ENCODE measurements at places on chromosomes 2 and 18.

DNA sequence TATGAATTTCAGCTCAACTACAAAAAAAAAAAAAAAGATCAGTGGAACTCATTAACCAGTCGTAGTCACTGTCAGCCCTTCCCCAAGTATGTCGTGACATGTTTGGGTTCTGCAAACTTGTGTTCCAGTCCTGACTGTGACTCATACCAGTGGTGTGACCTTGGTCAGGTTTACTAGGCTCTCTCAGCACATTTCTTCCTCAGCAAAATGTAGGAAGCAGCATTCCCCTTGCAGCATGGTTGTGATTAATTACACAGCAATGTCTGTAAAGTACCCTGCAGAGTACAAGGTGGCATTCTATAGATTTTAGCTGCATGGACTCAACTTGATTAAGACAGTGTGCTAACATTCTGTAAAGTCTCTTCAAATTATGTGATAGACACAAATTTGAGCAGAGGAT is 156.9 kb downstream of the LAMA1 start:
- no peak for DNase-seq

DNA sequence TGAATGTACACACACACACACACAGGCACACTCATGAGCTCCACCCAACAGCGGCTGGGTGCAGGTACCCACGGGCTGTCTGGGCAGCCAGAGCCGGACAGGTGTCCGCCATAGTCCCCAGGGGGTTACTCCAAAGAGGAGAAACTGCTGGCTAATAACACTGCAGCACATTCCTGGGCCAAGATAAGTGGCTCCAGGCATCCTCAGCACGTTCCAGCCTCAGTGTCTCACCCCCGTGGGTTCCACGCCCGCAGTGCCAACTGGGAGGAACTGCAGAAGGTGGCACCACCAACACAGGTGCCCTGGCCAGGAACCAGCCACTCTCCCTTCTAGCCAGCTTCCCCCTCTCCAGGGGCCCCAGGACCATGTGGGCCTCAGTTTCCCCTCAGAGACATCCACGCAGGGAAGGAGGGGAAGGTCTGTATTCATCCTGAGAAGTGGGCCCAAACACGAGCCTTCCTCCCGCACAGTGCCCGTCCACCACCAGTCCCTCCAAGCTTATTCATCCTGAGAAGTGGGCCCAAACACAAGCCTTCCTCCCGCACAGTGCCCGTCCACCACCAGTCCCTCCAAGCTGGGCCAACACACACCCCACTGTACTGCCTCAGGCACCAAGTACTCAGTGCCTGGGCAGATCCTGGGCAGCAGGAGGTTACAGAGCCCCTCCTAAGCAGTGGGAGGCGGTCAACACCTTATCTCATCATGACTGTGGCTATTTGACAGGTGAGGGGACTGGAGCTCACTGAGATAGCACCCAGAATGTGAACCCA is 47.6 kb downstream of the TNS1 start:
- DNase-seq: no peak

GRCh38 chr2:133993160-133993559 is 260.7 kb upstream of the MGAT5 start:
- no peak for DNase-seq

DNA sequence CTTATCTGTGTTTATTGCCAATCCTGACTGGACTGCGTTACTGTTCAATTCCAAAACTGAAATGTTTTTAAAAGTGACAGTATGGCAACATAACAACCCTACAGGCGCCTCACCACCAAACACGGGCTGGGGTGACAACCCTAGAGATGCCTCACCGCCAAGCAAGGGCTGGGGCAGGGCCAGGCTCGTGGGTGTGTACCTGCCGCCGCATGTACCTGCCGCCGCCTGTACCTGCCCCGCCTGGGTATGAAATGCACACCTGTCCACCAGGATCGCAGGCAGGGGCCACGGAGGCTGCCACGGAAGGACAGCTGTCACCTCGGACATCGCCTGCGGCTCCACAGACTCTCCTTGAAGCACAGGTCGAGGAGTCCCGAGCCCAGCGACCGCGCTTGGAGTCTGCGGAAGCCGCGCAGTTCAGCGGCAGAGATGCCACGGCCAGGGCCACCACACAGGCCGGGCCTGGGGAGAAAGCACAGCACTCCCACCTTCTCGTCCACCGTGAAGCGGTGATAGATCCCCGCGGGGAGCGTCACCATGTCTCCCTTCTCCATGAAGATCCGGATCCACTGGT is 18.9 kb downstream of the ADI1 start:
- no peak for DNase-seq

DNA sequence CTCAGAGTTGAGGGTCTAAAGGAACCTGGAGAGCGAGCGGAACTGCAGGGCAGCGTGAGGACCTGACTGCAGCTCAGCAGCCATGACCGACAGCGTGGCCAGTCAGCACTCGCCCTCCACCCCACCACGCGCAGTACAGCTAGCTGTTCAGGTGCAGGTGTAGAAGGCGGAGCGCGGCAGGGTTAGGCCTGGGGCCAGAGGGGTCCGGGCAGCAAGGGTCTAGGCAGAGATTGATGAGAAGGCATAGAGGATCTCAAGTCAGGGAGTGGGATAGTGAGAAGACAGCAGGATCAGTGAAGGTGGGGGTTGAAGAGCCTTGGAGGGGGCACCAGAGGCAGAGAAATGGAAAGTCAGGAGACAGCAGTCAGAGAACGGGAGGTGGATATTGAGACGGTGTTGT is 71.0 kb downstream of the STEAP3 start:
- DNase-seq: no peak

GRCh38 chr2:65320042-65320725 is 92.6 kb downstream of the ACTR2 start:
- no peak for DNase-seq

GRCh38 chr18:76496194-76496890 is 1.3 kb upstream of the ZNF516 start:
- no peak for DNase-seq

DNA sequence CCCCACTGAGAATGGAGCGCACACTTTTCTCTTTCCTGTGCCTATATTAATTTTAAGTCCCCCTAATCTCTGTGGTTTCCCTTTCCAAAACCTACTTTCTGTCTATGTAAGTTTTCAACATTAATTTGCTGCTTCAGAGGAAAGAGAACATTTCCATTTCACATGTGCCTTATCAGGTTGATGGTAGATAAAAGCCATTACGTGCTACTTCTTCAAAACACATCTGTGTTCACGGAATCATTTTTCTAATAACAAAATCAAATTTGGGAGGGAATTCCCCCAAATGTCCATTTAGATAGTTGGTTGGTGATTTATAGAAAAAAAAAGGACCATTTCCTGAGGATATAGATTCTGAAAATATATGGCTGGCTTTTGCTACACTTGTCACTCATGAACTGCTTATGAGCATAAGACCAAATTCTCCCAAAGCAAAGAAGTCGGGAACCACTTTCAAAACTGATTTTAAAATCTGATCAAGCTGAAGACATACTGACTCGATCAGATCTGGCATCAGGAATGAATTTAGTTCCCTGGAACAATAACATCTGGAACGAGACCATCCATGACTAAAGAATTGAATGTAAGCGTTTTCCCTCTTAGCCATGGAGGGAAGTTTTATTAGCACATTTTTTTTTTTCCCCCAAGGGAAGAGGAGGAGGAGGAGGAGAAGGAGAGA is 8.2 kb downstream of the PTGR3 start:
- DNase-seq: no peak

GRCh38 chr2:177324797-177325196 is 60.3 kb upstream of the NFE2L2 start:
- DNase-seq: no peak

DNA sequence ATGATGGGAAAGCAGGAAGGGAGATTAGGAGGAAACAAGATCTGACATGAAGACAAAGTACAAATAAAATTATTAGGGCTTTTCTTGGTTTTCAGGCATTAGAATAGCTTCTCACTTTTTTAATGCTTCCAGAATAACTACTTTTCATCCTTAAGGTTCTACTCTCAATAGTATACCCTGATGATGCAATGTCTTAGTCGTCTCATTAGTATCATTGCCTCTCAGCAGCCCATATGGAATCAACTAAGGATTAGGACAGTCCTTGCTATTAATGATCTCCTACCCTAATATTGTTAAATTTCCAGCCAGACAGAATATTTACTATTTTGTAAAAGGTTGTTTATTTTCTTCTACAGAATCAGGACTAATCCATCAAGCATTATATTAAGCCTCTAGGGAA is 55.9 kb downstream of the RELCH start:
- DNase-seq: no peak

- DNase-seq: no peak
Observed at GRCh38 chr2:43315482-43315881, 89.1 kb upstream of the ZFP36L2 start.

DNA sequence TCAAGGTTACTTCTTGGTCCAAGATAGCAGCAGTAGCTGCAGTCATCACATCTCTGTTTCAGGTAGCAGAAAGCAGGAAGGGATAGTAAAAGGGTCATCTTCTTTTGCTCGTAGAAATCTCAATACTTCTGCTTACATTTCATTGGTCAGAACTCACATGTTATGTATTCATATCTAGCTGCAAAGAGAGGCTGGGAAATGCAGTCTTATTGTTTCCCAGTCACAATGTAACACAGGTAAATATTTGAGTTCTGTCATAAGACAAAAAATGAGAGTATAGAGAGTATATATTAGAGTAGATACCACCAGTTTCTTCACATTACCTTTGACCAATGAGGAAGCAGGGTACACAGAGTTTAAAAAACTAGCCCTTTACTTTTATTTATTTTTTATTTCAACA is 132.4 kb upstream of the ITGA6 start:
- no peak for DNase-seq

GRCh38 chr2:5528706-5529105 is 163.5 kb upstream of the SOX11 start:
- DNase-seq: no peak

GRCh38 chr2:8575038-8575833 is 106.6 kb upstream of the ID2 start:
- DNase-seq: no peak

GRCh38 chr2:190105554-190105953 is 43.0 kb upstream of the MSTN start:
- no peak for DNase-seq

GRCh38 chr2:25281522-25281921 is 60.2 kb downstream of the DNMT3A start:
- no peak for DNase-seq

GRCh38 chr2:86283411-86284030 is 53.9 kb downstream of the REEP1 start:
- no peak for DNase-seq

DNA sequence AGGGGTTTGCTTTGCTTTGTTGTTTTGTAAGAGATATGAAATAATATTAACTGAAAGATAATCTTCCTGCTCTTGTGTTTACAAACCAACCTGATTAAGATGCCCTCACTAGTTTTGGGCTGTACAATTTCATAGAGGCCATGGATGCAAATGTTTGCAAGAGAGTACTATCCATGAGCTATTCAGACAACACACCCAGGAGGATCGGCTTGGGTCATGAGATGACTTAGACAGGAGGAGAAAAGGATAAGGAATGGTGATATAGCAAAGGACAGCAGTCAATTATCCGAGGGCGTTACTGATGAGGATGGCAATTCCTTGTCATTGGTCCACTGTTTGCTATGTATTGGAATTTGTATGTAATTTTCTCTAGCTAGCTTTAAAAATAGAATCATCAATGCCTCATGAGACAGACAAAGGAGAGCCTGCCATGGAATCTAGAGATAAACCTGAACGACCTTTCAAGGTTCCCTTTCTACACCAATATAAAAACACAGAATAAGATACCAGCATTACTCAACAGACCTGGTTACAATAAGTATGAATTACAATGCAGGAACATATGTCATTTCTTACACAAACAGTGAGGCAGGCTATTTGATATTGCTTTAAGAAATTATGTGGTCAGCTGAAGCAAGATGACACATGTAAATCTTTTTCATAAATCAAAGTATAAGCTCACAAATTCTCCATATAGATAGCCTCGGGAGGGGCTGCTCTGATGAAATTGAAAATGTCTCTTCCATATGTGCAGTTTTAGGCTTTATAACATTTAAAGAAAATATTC is 54.4 kb upstream of the SOS1 start:
- DNase-seq: no peak

GRCh38 chr2:158795195-158795924 is at the start of gene DAPL1:
Gene DAPL1 (plus strand): TSS chr2:158795317. CDS start chr2:158795373, 56 bp downstream.
- DNase-seq: no peak

DNA sequence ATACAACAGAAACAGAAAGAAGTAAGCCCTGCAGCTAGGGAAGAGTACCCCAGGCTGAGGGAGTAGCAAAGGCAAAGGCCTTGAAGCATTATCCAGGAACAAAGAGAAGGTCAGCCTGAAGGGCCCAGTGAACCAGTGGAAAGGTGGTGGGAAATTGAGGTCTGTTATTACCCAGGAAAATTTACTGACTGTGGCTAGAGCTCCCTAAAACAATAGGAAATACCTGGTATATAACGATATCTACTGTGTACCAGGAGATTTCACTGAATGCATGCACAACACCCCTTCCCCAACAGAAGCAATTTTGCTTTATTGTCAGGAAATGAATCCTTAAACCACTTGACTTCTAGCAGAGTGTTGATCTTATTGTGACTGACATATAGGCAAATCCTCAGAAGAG is 365.3 kb downstream of the ERBB4 start:
- no peak for DNase-seq

- no peak for DNase-seq
Observed at GRCh38 chr18:78090584-78090983, 840.9 kb downstream of the GALR1 start.

DNA sequence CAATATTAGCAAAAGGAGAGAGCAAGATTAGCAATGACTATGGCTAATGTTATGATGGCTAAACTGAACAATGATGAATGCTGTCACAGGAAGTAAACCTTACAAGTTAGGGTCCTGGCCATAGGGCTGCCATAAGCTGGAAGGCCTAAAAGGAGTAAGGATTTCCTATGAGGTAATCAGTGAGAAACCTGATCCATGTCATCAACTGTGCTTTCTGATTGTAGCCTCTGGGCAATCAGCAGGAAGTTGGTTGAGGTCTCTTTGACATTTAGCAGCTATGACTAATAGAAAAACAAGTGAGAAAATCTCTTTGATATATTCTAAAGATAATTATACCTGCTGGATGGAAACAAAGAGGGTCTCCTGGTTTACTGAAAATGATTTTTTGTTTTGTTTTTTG is 193.0 kb downstream of the RAB3GAP1 start:
- no peak for DNase-seq

DNA sequence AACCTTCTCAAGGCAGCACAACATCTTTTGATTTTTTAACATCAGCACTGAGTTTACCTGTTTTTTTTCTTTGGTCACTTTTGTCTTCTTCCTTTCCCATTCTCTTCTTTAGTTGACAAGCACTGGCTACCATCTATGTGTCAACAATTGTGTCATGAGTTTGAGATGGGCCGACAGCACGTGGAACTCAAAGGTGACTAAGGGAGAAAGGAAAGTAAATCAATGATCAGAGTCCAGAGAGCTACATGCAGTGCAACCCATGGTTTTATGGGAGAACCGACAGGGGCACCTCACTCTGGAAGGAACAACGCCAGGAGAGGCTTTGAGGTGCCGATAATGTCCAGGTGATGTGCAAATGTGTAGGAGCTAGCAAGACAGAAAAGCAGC is 755.5 kb downstream of the RNF144A start:
- no peak for DNase-seq

- DNase-seq: no peak
Observed at GRCh38 chr2:127569666-127570065, 34.2 kb downstream of the MYO7B start.
